ENCODE measurements at places on chromosomes 2 and 18.

GRCh38 chr2:234797566-234798250 lies 154.1 kb upstream of the SH3BP4 start:
- no peak for DNase-seq

- DNase-seq, result no peak
Measured at GRCh38 chr2:134611316-134611715, 107.5 kb downstream of the TMEM163 start.

DNA sequence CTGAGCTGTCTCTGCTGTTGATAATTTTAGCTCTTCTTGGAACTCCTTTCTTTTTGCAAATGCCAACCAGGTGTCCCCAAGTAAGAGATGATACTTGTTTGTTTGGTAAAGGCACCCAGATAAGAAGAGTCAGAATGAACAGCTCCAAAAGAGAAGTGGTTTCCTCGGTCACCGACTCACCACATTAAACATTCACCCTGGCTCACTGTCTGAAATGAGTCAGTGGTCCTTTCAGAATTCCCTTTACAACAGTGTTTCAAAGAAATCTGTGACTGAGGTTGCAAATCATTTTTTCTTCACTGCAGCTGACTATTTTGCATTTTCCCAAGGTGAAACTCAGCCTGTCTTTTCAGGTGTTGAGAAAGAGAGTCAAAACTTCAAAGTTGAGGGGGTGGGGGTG lies 16.2 kb upstream of the CXCR4 start:
- DNase-seq, result no peak

DNA sequence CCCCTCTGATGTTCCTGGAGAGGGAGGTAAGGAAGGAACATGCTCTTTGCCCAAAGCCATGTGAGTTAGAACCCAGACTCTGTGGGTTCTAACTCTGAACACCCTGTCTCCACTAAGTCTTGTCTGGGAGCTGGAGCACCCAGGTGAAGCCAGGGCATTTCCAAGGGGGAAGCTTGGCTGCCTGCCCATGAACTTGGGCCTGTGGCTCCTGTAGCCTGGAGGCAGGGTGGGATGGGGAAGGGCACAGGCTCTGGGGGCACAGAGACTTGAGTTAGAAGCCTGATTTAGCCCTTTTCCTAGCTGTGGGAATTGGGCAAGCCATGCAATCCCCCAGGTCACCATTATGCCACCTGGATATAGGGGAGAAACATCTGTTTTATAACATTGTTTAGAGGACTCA lies 65.2 kb downstream of the LBH start:
- no peak for DNase-seq

- DNase-seq, result no peak
Measured at GRCh38 chr2:188244383-188244782, 47.3 kb upstream of the GULP1 start.

GRCh38 chr2:197033222-197033621 lies 106.7 kb upstream of the PGAP1 start:
- DNase-seq, result no peak
